ENCODE measurements at places on chromosomes 7 and 10. TPM values are rescaled to one million over a fixed set of nuclear protein-coding genes. Genes with fewer than 3 reads are reported as not detected.

Gene IGFBP1
- 1.5 TPM for total RNA-seq

Gene MRC1
- total RNA-seq = not detected

Gene CRPPA
- 0.75 TPM for total RNA-seq

Gene LRGUK
- 1.0 TPM for total RNA-seq

Gene SERPINE1
- total RNA-seq = 46.1 TPM

GRCh38 chr10:804191-804781, 114.8 kb upstream of the DIP2C start:
- DNase-seq = no peak

DNA sequence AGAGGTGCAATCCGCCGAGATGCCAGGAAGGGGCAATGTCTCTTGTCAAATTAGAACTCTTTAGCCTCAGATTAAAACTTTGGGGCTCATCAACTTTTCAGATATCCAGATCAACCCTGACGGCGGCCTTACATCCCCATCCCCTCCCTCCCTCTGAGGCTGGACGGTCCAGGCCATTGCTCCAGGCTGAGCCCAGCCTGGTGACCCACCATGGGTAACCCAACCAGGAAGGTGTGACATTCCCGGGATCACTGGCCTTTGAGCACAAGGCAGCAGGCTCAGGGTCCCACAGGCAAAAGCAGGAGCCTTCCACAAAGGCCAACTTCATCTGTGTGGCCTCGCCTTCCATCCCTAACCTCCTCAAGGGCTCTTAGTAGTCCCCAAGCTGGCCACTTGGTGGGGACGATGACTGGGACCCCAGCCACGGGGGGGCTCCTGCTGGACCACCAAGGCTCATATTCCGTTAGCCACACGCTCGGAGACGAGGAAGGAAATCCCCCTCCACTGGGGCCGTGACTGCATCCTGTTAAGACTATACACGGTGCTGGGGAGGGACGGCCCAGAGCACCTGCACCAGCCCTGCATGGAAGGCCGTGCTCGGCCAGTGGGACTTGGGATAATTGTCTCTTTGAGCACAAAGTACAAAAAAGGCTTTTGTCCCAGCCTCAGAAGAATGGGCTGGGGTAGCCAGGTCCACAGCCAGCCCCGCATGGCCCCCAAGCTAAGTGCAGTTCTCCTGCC, 62.8 kb downstream of the ZRANB1 start:
- no peak for DNase-seq

DNA sequence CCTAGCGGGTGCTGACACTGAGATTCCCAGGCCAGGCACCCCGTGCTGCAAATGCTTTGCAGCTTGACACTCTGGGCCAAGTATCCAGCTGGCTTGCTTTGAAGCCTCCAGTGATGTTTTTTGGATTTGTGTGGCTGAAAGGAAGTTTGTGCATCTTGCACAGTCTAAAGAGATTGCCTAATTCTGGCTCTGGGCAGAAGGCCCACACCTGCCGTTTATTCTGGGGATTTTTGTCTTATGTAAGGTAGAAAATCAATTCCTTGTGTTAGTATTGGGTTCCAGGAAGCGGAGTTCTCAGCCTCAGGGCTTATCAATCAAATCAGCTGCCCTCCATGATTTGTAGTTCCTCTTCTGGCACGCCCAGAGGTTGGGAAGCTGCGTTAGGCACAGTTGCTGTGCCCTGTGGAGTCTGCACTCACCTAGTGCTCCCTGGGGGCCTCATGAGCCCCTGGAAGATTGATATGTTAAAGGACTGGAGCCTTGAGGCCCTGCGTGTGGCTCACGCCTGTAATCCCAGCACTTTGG, 8.4 kb upstream of the PURB start:
- no peak for DNase-seq

DNA sequence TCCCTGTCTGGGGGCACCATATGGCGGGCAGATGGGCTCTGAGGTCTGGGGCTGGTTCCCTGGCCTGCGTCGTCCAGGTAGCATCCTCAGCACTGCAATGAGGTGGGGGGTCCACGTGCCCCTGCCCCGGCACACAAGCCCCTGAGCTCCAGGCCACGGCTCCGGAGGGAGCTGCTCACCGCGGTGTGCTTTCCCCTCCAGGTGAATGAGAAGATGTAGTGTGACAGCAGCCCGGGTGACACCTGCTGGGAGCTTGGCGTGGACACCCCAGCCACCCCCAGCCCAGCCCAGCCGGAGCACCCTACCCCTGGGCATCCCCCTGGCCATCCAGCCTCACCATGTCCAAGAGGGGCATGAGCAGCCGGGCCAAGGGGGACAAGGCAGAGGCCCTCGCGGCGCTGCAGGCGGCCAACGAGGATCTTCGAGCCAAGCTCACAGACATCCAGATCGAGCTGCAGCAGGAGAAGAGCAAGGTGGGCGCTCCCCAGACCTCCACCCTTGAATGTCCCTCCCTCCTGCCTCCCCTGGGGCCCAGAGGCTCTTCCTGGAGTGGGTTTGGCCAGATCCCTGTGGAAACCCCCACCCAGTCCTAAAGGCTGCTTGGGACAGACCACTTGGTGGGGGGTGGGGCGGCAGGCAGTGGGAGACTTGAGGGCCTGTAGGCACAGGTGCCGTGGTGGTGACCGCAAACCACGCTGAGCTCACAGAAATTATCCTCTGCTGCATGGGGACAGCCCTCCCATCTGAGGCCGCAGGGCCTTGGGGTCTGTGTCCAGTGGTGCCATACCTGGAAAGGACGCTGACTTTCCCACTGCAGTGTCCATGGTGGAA, 38.9 kb downstream of the JAKMIP3 start:
- no peak for DNase-seq

- DNase-seq = no peak
These were observed 52.3 kb downstream of the MKI67 start for GRCh38 chr10:128073890-128074289.

DNA sequence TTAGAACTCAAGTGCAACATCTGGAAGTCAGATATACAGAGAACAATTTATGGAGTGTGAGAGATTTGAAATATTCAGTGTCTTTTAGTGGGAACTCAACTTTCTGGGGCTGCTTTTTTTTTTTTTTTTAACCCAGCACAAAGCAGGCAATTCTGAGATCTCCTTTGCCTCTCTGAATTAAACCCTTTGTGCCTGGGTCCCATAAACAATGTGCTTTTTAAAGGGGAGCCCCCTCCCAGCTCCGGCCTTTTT, 146.8 kb downstream of the CELF2 start:
- no peak for DNase-seq

GRCh38 chr10:98431016-98431415, 15.7 kb downstream of the HPS1 start:
- DNase-seq = no peak

DNA sequence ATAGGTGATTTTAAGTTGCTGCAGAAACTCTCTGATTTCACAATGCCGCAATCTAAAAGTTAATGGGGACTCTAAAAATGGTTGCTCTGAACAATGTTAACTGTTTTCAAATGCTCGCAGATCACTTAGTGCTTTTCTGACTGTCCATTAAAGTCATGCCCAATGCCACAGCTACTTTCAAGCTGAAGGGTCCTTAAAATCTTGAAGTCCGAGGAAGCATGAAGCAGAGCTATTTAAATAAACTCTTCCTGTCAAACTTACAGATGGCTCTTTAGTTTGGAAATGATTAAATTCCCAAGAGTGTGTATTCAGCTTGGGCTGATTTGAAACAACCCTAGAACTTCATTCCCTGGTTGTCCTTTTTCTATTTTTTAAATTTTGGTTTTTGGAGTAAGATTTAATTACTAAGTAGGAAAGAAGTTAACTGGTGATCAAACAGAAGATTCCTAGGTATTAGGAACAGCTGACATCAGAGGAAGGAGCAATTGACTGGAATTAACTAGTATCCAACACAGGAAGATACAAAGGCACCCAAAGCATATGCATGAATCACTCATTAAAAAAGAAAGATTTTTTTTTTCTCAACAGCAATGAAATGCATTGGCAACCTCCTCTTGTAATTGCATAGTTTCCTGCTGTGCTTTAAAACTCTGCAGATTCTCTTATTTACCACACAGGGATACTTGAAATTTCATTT, 105.1 kb downstream of the NRP1 start:
- DNase-seq = peak; percentile 77

DNA sequence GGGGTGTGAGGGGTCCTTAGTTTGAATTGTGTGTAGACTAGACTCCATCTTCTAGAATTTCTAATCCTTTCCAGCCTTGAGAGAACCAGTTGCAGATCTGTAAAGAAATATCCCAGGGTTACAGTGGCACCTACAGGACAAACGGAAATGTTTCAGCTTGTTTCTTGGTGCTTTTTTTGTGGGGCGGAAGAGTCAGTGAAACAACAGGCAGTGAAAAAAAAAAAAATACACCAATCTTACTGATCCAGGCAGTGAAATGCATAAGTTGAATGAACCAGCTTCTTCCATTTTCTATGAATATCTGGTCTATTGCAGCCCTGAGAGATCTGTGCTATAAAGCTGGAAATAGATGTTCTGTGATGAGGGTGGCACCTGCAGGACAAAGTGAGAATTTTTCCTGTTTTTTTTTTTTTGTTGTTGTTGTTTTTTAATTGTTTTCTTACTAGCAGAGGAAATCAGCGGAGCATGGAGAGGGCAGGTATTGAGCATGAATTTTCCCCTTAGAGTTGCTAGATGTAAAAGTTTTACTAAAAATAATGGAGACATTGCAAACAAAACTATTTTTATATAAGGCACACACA, 81.9 kb upstream of the DYNC1I1 start:
- DNase-seq = peak; percentile 51

- DNase-seq = no peak
These were observed 2.4 kb upstream of the KLF14 start for GRCh38 chr7:130736298-130736900.

GRCh38 chr7:20577441-20578071, 37.9 kb upstream of the ABCB5 start:
- DNase-seq = no peak

DNA sequence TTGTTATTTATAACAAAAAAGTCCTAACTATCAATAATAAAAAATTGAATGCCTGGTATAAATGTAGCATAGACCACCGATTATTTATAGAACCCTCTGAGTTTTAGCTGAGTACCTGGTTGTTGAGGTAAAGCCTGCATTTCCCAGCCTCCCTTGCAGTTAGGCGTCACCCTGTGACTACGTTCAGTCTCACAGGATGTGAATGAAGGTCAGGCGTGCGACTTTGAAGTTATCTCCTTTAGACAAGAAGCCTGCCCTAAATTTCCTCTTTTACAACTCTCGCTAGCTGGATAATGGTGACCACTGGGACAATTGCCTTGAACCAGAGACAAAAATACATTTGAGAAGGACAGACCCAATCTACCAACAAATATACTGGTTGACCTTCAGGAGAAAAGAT, 67.5 kb upstream of the TES start:
- no peak for DNase-seq

DNA sequence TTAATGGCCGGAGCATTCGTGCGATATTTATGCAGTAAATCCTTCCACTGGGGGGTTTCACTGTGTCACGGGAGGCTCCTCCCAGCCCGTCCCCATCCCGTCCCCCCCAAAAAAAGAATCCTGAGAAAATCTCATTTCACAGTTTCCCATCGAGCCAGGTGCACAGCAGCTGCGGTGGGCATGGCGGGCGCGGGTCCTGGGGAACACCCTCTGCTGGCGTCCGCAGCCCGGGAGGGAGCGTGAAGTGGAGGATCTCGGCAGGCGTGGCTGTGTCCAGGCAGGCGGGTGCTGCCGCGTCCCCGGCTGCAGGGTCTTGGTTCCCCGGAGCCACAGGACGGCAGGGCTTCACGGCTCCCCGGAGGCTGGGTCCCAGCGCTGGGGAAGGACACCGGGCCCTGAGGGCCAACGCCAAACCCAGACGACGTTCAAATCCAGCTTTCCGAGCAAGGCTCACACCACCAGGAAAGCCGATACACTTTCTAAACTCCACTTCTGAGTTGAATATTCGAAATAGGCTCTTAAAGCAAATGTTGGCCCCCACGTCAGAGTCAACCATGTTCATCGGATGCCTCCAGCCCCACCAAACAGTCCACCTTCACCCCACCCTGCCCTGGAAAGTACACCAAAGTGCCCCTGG, 55.7 kb downstream of the PDGFA start:
- DNase-seq = no peak

- DNase-seq = no peak
These were observed 78.6 kb upstream of the ARMC3 start for GRCh38 chr10:22849077-22849805.

GRCh38 chr7:131497454-131497853, 59.0 kb downstream of the PODXL start:
- DNase-seq = no peak

- DNase-seq = peak; percentile 63
These were observed 62.2 kb downstream of the VIM start for GRCh38 chr10:17290226-17290625.

GRCh38 chr10:89861584-89862301, 160.4 kb downstream of the KIF20B start:
- peak; percentile 52 for DNase-seq

GRCh38 chr10:4108693-4109092, 323.7 kb upstream of the KLF6 start:
- DNase-seq = no peak
